ENCODE measurements at places on chromosomes 2 and 18.

DNA sequence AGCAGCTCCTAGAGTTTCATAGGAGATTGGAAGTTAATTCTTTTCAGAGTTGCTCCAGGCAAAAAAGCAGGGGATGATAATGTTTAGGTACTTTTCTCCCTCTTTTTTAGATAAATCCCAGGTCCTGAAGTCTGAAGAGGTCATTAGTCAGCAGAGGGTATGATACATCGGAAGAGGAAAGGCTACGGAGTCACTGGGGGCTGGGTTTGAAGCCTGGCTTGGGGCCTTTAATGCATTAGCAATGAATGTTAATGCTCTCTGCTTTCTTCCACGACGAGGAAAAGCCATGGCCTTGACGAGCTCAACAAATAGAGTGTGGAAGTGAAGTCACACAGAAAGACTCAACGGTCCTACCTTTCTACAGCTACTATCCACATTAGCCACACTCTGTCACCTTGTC lies 235.1 kb downstream of the NCKAP5 start:
- DNase-seq: peak; percentile 62

DNA sequence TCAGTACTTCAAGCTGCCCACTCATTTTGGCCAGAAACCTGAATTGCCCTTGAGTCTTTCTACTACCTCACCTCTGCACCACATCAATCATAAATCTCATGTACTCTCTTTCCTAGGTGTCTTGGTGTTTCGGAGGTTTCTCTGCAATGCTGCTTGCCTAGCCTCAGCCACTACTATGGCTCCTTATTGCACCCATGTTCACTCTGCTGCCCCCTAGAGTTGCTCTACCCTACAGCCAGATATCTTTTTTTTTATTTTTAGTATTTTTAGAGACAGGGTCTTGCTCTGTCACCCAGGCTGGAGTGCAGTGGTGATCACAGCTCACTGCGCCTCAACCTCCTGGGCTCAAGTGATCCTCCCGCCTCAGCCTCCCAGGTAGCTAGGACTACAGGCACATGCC lies 413.0 kb downstream of the PTPRM start:
- DNase-seq: no peak

GRCh38 chr18:13551305-13551603 lies 175.1 kb downstream of the FAM210A start:
- no peak for DNase-seq

DNA sequence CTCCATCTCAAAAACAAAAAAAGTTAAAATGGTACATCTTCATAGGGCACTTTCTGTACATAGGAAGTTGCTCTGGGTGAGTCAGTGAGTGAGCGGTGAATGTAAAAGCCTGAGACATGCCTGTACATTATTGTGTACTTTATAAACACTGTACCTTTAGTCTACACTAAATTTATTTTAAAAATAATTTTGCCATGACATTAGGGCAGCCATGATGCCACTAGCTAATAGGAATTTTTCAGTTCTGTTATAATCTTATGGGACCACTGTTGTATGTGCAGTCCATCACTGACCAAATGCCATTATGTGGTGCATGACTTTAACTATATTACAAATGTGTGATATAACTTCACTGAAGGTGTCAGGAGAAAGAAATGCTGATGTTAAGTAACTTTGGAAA lies 11.0 kb upstream of the TXNDC2 start:
- peak; percentile 51 for DNase-seq

GRCh38 chr2:60528281-60529020 lies 25.0 kb downstream of the BCL11A start:
- no peak for DNase-seq

- DNase-seq: no peak
Observed at GRCh38 chr2:66109419-66109818, 325.5 kb upstream of the MEIS1 start.

- DNase-seq: no peak
Observed at GRCh38 chr2:235810846-235811245, 317.0 kb downstream of the AGAP1 start.

DNA sequence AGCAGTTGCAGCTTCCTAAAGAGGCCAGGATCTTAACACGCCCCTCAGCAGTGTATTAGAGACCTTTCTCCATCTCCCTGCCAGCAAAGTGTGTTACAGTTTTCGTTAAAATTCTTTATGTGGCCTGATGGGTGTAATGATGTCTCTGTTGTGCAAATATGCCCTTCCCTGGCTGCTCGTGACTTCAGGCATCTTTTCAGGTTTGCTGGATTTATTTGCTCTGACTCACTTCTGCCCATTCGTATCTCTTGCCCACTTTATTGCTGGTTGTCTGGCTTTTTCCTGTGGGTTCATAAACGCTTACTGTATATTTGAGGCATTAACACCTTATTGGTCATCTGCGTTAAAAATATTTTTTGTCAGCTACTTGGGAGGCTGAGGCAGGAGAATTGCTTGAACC lies 134.5 kb downstream of the ASB1 start:
- no peak for DNase-seq

GRCh38 chr18:63342206-63342605 lies 22.6 kb upstream of the BCL2 start:
- DNase-seq: peak; percentile 28

DNA sequence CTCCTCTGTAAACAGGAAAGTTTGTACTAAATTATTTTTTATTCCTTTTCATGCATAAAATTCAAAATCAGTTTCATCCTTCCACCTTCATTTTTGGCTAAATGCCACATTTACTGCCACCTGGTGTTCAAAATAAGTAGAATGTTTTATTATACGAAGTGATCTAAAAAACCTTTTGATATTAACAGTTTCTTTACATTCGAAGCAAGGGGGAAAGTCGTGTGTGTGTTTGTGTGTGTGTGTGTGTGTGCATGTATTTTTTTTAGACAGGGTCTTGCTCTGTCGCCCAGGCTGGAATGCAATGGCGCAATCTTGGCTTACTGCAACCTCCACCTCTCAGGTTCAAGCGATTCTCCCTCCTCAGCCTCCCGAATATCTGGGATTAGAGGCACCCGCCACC lies 9.0 kb upstream of the SCN9A start:
- DNase-seq: peak; percentile 52

DNA sequence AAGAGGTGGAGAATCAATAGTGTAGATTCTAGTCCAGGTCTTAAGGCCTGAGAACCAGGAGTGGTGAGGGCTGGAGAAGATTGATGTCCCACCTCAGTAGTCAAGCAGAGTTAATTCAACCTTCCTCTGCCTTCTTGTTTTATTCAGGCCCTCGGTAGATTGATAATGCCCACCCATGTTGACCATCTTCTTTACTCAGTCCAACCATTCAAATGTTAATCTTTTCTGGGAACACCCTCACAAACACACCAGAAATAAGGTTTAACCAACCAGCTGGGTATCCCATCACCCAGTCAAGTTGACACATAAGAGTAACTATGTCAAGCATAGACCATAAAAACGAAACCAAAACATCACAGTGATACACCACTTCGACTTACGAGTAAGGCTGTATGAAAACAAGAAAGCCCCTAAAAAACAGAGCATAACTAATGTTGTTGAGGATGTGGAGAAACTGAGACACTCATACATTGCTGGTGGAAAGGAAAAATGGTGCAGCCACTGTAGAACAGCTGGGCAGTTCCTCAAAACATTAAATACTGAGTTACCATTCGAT lies 57.5 kb downstream of the SLC35F5 start:
- DNase-seq: no peak

GRCh38 chr2:24538720-24539119 lies 47.7 kb downstream of the NCOA1 start:
- no peak for DNase-seq

DNA sequence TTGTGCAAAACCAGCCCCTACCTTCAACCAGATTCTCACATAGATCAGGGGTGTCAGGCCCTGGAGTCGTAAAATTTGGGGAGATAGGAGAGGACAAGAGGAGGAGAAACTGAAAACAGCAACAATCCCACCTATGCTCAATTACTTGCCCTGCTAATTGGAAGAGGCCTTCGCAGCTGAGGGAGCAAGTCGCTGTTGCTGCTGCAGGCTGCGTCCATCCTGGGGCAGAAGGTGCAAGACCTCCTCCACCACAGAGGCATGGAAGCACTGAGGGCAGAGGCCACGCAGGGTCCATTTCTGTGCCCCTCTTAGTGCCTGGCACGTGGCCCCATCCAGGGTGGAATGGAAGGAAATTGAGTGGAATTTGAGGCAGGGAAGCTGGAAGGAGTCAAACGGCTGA lies 36.5 kb downstream of the CNGA3 start:
- DNase-seq: no peak

GRCh38 chr2:176647325-176648165 lies 378.3 kb downstream of the MTX2 start:
- no peak for DNase-seq

DNA sequence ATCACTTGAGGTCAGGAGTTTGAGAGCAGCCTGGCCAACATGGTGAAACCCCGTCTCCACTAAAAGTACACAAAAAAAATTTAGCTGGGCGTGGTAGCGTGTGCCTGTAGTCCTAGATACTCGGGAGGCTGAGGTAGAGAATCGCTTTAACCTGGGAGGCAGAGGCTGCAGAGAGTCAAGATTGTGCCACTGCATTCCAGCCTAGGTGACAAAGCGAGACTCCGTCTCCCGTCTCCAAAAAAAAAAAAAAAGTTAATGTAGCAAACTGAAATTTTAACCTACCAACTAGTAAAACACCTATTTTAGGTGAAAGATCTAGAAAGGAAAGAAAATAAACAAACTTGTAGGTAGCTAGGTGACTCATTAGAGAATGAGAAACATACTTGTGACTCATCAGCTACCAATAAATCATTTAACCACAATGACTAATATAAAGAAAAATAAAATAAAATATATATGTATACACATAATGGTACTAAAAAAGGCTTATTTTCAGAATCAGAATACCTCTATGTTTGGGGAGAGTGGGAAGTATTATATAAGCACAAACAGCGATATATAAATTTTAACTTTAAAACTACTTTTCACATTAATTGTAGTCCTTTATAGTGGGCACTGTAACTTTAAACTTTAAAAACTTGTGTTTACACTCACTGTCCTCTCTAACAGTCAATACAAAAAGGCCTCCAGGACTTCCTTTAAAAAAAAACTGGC lies 36.6 kb downstream of the DARS1 start:
- peak; percentile 83 for DNase-seq

- DNase-seq: no peak
Observed at GRCh38 chr2:193668557-193669323, 1474.0 kb upstream of the TMEFF2 start.

- no peak for DNase-seq
Observed at GRCh38 chr2:120405759-120406099, 59.8 kb downstream of the INHBB start.

GRCh38 chr2:181991171-181991885 lies 5.7 kb downstream of the PPP1R1C start:
- no peak for DNase-seq

DNA sequence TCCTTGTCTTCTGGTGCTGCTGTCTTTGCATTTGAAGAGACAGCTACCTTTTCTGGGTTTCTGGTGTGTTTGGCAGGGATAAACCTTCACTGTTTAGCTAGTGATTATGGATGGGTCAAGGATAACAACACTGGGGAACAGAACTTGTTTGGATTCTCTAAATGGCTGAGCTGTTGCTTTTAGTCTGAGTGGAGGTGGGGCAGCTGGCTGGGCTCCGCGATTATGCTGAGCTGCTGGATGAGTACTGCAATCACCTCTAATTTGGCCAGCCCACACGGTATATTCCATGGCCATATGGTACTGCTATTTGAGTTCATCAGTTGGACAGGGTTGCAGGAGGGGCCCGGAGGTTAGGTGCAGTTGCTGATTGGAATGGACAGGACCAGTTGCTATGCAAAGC lies 361.6 kb upstream of the TFPI start:
- no peak for DNase-seq

DNA sequence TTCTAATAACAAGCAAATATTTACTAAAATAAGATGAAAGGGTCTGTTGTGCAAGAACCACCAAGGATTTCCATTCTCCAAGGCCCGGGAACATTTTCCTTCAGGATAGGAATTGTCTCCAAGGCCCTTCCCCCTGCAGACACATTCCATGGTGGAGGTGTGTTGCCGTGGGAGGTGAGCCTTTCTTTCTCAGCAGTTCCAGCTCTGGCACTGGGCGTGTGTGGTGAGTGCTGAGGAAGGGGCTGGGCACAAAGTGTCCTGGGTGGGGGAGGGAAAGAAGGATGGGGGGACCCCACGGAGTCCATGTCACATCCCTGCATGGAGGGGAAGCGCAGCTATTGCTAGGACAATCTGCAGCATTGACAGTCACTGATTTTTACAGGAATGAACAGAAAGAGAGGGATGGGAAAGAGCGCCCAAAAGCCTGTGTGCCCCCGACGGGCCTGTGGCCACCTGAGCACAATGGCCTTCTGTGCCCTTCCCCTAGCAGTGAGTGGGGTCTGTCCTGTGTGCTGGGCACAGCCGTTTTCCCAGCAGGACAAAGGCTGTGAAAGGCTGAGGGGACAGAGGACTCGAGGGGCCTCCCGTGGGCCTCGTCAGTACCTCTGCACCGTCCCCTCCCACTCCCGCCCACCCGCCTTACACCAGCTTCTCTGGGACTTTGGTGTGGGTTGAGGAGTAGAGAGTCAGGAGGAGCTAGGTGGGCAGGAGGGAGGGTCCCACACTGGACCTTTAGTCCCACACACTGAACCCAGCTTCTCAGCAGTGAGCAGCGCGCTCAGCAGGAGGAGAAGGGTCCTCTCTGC lies 79.8 kb downstream of the PTGR3 start:
- DNase-seq: no peak

GRCh38 chr2:190859347-190860297 lies 21.0 kb upstream of the GLS start:
- DNase-seq: peak; percentile 62

DNA sequence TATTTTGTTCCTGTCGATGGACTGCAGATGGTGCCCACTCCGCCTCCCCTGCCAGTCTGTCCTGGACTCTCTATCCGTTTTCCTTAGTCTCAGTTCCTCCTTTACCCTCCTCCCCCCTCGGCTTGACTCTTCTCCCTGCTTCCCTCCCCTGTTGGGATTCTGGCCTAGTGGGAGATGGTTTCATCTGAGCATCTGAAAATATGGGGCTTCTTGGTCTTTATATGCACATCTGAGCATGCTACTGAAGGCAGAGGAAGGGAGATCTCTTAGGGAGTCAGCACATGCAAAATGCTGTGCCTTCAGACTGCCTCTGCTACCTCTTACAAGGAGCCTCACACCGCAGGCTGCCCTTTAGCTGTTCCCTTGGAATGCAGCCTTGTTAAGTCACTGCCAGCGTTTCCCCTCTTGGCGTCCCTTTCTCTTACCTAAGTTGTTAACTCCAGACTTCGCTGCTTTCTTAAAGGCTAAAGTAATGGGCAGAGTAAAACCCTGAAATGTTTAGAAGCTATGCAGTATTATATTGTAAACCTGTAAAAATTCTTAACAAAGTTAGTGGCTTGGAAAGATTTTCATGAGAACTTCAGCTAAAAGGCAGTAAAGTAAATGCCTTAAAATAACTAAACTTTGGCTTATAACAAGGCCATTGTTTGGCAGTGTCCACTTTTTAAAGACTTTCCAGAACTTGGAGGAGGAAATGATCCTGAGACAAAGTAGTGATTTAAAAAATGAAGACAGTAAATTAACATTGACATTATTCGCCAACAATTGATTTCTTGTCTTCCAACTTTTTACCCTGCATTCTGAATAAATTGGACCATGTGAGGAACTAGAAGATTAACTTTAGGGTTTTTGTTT lies 49.8 kb downstream of the LDLRAD4 start:
- peak; percentile 24 for DNase-seq
